Stimulated activated CD4-positive, alpha-beta T cell treated with anti-CD3 and anti-CD28 coated beads, Interleukin-4, amount 100 ng/mL, for 4 hours (primary cell): ENCODE measurements at places on chromosomes 13 and 19.

GRCh38 chr13:30697996-30698401 is 37.3 kb upstream of the ALOX5AP start:
- no peak for DNase-seq

DNA sequence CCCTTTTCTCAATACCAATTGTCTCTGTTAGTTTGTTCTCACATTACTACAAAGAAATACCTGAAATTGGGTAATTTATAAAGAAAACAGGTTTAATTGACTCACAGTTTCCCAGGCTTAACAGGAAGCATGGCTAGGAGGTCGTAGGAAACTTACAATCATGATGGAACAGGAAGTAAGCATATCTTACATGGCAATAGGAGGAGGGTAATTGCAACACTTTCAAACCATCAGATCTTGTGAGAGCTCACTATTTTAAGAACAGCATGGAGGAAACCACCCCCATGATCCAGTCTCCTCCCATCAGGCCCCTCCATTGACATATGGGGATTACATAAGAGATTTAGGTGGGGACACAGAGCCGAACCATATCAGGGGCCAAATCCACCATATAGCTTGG is 1210.1 kb upstream of the SPRY2 start:
- no peak for DNase-seq

- DNase-seq: no peak
These were observed 43.2 kb upstream of the RANBP3 start for GRCh38 chr19:6020972-6021805.

- peak; percentile 27 for DNase-seq
These were observed at the start of gene TOMM40 for GRCh38 chr19:44891016-44891882. TOMM40 (plus strand) TSS chr19:44891254; CDS start chr19:44891416, 162 bp downstream.

- DNase-seq: no peak
These were observed 19.9 kb downstream of the SSC5D start for GRCh38 chr19:55508120-55508519.
